ENCODE measurements at places on chromosomes 13 and 19.

GRCh38 chr13:77042566-77043177 lies 15.7 kb upstream of the FBXL3 start:
- DNase-seq = no peak

DNA sequence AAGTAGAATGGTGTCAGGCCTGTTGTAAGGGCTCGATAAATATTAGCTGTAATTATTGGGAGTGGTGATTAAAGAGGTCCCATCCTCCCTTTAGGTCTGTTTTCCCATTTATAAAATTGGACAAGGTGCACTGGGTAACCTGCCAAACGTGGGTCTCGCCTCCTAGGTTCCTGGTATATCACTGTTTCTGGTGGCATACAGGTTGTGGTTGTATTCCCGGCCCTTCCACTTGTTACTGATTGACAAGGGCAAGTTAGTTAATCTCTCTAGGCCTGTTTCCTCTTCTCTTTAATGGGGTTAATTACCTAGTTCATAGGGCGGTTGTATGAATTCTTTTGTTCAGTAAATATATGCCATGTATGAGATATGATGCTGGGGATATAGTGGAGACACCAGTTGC lies 1.5 kb downstream of the PPP2R1A start:
- DNase-seq = no peak

DNA sequence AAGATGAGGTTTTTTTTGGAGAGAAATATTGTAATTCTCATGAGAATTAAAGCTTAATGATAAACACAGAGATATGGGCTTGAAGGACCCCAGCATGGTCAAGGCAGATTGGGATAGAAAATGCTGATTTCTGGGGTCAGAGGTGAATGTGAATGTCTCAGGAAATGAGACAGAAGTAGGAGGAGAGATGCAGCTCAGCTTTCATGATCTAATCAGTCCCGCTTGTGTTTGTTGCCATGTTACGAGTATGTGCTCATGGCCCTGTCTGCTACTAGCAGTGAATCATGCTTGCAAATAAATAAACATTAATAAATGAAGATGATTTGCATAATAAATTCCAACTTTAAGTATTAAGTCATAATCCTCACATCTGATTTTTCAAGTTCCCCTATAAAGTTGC lies 23.0 kb upstream of the NDFIP2 start:
- DNase-seq = no peak

DNA sequence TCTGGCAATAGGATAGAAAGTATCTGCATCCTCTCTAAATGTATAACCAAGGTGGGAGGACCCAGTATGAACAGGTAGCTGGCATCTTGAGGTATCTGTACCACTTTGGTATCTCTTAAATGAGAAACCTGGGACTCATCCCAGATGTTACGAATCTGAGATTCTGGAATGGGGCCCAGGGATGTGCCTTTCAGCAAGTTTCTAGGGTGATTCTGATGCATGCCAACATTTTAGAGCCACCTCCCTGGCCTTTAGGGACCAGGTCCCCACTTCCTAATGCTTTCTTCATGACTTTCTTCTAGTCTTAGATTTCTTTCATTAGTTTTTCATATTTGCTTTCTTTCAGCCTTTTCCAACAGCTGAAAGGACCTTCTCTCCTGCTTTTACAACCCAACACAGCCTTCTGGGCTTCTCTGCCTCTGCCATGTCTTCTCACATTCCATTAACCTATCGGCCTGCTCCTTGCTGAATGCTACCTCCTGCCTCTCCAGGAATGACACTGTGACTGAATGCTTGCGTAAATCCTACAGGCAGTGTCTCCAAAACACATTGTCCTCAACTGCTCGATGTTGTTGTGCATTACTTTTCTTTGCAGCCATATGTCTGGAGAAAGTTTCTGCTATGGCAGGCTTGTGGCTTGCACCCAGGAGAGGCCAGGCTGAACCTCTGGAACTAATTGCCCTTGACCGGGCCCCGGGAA lies 284.0 kb downstream of the DNAJC15 start:
- no peak for DNase-seq

DNA sequence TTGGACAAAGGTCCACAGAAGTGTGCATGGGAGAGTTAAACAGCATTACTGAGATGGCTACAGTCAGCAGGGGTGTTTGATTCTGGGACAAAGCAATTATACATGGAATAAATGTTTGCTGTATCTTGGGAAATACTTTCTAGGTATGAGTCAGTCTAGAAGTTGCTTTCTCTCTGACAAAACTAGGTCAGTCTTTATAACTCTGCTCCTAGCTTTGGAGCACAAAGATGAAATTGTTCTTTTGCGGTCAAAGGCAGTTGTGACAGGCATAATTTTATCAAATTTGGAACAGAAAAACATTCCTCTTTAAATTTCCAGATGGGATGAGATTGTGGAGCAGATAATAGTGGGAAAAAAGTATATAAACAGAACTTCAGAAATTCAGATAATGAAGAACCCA lies 1045.4 kb upstream of the MIR17HG start:
- no peak for DNase-seq

- DNase-seq = no peak
Observed at GRCh38 chr19:43504426-43505185, at the start of gene PHLDB3. PHLDB3 (minus strand) TSS chr19:43504746; CDS start chr19:43504118, 628 bp downstream.

DNA sequence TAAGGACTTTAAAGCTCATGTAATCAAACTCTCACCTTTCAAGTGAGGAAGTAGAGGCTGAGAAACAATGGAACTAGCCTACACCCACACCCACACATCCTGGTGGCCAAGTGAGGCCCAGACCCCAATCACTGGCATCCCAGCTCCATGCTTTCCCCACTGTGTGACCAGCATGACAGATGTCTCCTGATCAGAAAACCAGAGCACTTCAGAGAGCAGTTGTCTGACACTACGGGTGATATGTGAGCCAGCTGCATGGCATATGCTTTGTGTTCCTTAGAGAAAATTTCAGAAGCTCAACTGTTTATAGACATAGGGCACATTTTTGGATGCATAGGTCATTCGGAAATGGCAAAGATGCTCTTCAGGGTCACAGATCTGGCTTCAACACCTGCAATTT lies 315.2 kb downstream of the NDFIP2 start:
- no peak for DNase-seq

- DNase-seq = no peak
Observed at GRCh38 chr19:343451-343931, 1.1 kb downstream of the MIER2 start.

DNA sequence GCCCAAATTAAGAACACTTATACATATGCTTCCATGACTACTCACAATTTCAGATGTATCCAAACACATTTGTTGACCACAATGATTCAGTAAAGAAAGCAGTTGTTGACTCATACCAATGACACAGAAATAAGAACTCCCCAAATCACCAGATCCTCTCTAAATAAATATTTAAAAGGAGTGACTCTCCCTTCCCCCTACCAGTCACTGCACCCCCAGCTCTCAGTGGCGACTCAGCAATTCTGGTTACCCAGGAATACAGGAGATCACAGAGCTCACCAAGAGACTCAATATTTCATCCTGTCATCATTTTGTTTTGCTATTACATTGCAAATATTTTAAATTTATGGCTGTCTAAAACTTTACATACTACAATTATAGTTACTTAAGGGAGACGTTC lies 131.5 kb downstream of the RGCC start:
- DNase-seq = no peak

- peak; percentile 29 for DNase-seq
Observed at GRCh38 chr19:29610574-29611271, 4.6 kb downstream of the POP4 start.

DNA sequence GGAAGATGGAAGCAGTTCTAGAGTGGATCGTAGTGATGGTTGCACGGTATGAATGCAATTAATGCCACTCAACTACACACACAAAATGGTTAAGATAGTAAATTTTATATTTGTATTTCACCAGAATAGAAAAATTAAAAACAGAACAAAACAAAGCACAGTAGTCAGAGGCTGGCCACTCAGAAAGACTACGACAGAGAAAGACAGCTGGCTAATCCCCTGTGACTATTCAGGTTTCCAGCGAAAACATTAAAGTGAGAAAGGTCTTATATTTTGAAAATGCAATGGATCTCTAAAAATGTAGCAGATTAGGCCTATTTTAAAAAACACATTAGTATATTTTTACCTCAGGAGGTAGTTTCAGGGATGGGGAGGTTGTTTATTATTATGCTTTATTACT lies 131.3 kb upstream of the POSTN start:
- no peak for DNase-seq

GRCh38 chr19:49801401-49801888 lies 11.6 kb downstream of the FUZ start:
- no peak for DNase-seq

DNA sequence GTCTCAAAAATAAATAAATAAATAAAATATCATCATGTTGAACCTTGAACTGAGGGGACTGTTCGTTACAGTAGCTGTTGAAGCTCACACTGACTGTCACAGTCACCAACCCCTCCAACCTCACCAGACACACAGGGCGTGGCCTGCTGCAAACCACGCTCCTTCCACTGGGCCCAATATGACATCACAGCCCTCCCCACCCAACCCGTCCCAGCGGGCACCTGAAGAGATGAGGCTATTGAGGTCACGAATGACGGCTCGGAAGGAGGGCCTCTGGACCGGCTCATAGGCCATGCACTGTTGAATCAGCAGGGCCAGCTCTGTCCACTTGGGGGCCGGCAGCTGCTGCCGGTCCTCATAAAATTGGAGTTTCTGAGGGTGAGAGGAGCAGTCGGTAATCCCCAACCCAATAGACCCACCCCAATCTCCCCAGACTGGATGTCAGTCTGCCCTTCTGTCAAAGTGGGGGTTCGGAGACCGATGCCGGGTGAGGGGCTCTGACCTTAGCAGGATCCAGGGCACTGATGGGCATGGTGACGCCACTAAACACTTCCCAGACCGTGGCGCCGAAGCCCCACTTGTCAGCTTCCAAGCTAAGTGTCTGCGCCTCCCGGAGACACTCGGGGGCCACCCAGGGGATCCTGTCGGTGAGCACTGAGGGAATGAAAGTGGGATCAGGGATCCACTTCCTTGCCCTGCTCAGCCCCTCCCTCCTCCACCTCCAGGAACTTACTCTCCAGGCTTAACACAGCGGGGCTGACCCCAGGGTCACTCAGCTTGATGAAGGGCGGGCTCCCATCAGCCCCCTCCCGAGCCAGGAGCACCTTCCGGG lies 13.2 kb downstream of the JAK3 start:
- DNase-seq = no peak
